Activated gamma-delta T cell treated with Interleukin-2 at 50 U/mL for 16 hours (primary cell): ENCODE measurements at places on chromosomes 6 and 20.

DNA sequence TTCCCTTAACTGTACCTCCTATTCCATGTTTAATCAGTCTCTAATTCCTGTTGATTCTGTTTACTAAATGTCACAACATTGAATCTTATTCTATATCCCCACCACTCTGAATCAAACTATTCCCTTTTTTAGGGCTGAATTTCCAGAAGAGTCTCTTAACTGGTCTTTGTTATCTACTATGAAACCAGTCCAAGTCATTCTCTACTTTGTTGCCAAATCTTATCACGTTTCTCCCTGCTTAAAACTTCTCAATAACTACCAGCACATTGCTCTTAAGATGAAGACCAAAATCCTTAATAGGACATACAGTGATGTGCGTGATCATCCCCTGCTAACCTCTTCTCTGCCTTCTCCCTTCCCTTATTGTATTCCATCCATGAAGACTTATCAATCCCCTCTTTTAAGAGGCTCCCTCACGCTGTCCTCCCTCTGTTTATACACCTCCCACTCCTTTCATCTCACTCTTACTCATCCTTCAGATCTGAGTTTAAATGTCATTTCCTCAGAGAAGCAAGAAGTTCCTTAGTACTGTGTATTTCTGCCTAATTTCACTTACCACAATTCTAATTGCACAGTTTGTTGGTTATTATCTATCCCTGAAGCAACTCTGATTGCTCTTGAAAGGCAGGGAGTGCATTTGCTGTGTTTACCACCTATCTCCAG, 143.0 kb upstream of the AHI1 start:
- no peak for DNase-seq

- no peak for DNase-seq
Measured at GRCh38 chr6:46338131-46338530, 153.1 kb downstream of the RCAN2 start.

DNA sequence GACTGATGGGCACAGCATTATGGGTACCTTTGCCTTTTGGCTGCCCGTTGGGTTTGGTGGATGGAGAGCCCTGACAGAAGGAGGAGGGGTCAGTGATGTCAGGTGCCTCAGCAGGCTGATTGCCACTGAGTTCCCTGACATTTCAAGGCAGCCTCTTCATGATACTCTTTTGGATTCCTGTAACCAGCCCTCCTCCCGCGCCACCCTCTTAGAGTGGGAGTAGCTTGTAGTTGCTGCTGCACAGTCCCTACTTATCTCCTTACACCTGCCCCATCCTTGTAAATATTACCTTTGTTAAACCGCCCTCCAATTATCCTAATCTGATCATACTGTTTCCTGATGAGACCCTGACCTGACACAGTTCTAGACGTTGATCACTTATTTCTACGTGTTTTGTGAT, 140.0 kb downstream of the CFAP61 start:
- DNase-seq = no peak

GRCh38 chr6:71338540-71339316, 50.1 kb downstream of the OGFRL1 start:
- DNase-seq = no peak

DNA sequence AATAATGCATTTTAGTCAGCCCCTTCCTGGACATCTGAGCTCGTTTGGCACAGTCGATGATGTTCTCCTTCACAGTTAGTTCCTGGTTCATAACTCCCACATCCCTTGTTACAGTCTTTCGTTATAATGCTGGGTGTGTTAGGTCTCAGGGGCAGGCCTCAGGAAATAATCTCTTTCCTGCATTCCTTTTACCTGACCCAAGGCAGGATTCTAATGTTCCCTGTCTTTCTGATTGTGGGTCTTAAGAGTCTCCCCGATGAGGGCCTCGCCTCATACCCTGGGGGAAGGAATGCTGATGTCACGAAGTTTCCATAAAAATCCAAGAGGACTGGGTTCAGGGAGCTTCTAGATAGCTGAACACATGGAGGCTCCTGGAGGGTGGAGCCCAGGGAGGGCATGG, 104.0 kb upstream of the CARMIL1 start:
- DNase-seq = no peak

DNA sequence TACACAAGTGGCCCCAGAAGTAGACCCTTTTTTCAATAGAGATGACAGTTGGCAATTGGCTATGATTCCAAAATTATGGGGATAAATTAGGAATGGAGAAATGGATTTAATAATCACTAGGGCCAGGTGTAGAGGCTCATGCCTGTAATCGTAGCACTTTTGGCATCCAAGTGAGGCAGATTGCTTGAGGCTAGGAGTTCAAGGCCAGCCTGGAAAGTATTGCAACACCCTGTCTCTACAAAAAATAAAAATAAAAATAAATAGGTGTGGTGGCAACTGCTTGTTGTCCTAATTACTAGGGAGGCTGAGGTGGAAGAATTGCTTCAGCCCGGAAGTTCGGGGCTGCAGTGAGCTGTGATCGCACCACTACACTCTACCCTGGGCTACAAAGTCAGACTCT, 60.0 kb downstream of the BMP2 start:
- DNase-seq = no peak

- no peak for DNase-seq
Measured at GRCh38 chr6:121828146-121828886, 392.9 kb downstream of the GJA1 start.

DNA sequence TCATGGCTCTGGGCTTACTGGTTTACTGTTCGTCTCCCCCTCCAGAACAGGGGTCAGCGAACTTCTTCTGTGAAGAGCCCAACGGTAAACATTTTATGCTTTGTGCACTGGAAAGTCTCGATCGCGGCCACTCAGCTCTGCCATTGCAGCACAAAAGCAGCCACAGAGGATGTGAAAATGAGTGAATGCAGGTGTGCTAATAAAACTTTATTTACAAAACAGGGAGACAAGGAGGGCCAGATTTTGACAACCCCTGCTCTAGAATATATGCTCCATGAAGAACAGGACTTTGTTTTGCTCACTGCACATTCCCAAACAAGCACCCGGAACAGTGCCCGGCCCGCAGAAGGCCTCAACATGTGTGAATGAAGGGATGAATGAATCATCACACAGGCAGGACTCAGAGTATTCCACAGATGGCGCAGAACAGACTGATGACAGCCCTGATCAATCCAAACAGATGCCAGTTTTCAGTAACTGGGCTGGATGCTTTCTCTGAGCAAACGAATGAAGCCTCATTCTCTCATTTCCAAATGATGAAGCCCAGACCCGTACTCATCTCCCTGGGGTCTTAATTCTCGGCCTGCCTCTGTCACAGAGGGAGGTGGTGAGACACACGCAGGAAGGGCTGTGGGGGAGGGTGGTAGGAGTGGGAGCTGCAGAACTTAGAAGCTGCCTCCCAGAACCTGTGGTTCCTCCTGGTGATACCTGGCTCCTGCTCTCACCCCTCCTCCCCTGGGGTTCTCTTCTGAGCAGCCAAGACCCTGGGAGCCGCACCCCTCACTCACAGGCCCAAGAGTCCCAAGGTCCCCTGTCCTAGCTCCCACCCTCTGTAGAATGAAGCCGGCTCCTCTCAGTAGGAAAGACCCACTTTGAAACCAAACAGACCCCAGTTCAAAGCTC, 196.4 kb downstream of the PREX1 start:
- DNase-seq = no peak

DNA sequence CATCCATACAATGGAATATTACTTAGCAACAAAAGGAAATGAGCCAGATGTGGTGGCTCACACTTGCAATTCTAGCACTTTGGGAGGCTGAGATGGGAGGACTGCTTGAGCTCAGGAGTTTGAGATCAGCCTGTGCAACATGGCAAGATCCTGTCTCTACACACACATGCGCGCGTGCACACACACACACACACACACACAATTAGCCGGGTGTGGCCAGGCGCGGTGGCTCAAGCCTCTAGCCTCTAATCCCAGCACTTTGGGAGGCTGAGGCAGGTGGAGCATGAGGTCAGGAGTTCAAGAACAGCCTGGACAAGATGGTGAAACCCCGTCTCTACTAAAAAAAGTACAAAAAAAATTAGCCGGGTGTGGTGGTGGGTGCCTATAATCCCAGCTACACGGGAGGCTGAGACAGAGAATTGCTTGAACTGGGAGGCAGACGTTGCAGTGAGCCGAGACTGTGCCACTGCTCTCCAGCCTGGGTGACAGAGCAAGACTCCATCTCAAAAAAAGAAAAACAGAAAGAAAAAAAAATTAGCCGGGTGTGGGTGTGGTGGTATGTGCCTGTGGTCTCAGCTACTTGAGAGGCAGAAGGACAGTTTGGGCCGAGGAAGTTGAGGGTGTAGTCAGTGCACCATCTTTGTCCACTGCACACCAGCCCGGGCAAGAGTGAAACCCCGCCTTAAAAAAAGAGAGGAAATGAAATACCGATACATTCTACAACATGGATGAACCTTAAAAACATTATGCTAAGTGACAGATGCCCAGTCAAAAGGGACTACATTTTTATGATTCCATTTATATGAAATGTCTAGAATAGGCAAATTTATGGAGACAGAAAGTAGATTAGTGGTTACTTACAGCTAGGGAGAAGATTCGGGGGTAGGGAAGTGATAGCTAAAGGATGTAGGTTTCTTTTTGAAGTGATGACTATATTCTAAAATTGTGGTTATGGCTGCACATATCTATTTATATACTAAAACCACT, 52.5 kb downstream of the RBL1 start:
- peak; percentile 11 for DNase-seq

DNA sequence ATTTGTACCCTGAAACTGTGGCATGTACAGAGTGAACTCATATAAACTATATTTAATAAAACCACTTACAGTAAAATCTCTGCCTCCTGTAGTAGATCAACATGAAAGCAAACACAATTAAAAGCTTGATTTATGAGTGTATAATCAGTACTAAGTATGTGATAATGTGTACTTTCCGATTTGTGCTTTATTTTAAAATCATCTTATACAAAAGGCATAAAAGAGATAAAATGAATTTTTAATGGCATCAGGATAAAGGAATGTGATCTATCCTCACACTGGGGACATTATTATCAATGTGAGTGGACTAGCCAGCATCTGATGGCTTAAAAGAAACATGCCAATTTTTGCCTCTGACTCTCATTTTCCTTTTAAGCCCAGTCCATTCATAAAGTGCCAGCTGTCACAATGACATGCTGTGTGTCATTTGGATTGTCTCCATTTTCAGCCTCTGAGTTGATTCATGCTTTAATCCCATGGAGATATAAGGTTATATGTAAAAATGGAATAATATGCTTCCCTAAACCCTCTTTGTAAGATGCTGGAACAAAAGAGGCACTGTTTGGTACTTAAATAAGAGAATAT, 831.6 kb upstream of the EYS start:
- no peak for DNase-seq

GRCh38 chr6:157223021-157223430, 100.3 kb downstream of the TMEM242 start:
- DNase-seq = no peak

- DNase-seq = no peak
Measured at GRCh38 chr6:149898966-149899365, 1.1 kb upstream of the RAET1E start.

- DNase-seq = no peak
Measured at GRCh38 chr6:38640216-38640909, 634 bp upstream of the BTBD9 start.

DNA sequence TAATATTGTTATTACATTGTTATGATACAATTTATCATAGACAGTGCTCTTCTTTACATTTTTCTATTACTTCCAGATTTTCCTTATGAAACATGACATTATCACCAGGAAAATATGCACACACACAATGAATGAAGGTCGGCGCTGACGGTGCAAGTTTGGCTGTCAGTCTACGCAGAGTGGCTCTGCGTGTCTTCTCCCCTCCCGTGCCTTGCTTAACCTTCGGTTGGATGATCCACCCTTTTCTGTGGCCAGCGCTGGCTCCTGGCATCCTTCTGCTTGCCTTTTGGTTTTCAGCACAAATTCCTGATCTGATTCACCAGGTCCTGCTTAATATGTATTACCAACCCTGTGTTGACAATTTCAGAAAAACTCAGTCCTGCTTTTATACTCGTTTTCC, 157.4 kb downstream of the TSHZ2 start:
- DNase-seq = no peak

DNA sequence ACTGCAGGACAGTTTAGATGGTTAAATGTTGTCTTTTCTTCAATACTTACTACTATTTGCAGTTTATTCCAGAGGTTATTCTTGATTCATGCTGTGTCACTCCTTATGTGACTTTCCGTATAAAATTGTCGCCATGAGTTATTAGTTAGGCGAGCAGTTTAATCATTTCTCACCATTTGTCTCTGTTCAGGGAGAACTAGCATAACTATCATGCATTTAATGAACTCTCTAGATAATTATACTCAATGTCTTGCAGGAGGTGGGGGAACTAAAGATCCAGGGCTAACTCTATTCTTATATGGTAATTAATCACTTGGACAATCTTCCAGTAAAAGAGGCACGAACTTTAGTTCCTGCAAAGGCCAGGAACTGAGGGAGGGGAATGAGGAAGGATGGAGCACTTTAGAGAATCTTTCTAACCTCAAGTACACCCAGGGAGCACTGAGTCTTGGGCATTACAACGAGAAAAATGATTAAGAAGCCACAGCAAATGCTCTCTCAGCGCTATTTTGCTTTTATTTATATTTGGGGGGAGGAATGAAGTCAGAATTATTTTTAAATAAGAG, 58.3 kb downstream of the IYD start:
- no peak for DNase-seq

- no peak for DNase-seq
Measured at GRCh38 chr20:60352596-60352995, 394.4 kb downstream of the CDH26 start.

- no peak for DNase-seq
Measured at GRCh38 chr6:7671581-7671980, 54.3 kb upstream of the BMP6 start.

DNA sequence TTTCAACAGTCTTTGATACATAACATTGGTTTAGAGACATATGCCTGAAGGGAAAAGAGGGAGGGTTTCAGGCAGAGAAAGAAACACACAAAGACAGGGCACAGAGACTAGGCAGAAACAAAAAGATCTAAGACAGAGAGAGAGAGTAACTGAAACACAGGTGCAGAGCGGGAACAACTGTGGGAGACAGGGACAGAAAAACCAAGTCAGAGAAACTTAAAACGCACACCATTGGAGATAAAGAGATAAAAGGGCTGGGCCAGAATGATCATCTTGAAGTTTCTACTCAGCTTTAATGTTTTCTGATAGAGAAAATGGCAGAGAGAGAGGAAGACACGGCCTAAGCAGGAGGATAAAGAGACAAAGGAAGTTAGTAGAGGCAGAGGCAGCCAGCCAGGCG, 11.8 kb downstream of the UNC5CL start:
- no peak for DNase-seq

DNA sequence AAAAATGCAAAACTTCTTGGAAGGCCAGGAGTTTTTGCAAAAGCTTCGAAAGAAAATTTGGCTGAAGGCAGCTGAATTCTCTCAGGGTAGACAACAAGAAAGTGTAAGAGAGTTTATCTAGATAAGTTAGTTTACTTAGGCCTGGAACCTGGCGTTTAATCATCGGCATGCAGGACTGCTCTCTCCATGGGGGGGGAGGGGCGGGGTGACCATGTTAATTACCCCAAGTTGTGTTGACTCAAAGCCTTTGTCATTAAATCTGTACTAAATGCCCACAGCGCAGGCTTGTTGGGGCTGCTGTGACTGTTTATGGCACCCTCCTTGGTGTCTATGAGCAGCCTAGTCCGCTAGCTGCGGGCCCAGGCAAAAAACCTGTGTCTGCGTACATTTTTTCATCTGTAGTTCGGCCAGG, 20.1 kb upstream of the ZNF451 start:
- DNase-seq = no peak
